Stimulated activated CD4-positive, alpha-beta T cell treated with anti-CD3 and anti-CD28 coated beads, TNF-alpha, amount 100 ng/mL, for 4 hours (primary cell): ENCODE measurements at places on chromosomes 2 and 18.

- DNase-seq: no peak
These were observed 30.6 kb downstream of the MYO7B start for GRCh38 chr2:127566139-127566417.

DNA sequence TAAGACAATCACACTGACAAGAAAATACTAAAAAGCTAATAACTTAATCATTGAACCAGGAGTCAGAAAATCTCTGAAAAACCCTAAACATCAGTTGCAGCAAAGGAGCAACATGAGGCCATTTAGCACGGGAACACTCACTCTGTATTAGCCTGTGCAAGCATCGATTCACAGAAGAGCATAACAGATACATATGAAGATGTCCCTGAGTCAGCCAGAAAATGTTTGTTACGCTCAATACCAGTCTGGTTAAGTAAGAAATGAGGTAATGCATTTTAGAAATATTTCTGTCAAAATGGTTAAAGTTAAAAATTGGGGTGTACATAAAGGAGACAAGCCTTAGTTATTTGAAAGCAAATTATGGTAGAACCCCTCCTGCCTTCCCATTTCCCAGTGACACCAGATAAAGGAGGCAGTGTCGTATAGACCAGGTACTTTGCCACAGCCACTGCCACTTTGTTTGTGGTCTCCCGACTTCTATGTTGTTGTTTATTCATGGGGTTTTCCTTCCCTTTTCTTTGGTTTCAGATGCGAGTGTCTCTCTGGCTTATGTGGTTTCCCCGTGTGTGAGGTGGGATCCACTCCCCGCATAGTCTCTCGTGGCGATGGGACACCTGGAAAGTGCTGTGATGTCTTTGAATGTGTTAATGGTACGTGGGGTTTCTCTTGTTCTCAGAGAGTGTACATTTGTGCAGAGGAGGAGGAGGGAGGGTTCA lies 108.6 kb downstream of the CRIM1 start:
- DNase-seq: no peak

DNA sequence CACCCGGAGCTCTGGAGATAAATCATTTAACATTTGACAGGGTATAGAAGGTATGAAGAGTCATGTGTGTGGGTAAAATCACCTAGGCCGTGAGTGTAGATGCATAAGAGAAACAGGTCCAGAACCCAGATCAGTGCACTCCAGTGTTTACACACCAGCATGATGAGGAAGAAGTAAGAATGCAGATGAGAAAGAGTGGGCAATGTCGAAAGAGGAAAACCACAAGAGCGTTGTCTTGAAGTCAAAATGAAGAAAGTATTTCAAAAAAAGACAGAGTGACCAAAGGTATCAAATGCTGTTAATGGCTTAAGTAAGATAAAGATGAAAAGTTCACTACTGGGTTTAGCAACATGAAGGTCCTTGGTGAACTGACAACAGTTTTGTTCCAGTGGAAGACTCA lies 32.0 kb upstream of the PLB1 start:
- DNase-seq: no peak

DNA sequence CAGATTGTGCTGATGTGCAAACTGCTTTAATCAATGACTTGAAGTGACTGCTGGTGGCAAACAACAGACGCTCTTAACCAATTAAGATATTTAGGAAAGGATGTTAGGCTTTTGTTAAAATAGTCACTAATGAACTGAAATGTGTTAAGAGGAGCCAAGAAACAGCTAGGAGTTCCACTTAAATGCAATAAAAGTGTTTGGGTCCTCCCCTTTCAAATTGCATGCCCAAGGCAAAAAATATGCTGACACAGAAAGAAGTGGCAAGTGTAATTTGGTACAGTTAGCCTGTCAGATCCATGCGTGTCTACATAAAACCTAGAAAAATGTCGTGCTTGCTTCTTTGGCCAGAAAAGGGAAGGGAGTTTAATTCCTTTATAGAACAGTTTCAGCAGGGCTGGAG lies 61.9 kb downstream of the XRCC5 start:
- DNase-seq: no peak

- DNase-seq: no peak
These were observed 23.0 kb upstream of the RTN4 start for GRCh38 chr2:55073000-55073983.
